Hematopoietic multipotent progenitor cell treated with erythropoietin and hydrocortisone succinate and interleukin-3 and kit ligand, for 15 days (in vitro differentiated cells): ENCODE measurements at places on chromosomes 7 and 10.

DNA sequence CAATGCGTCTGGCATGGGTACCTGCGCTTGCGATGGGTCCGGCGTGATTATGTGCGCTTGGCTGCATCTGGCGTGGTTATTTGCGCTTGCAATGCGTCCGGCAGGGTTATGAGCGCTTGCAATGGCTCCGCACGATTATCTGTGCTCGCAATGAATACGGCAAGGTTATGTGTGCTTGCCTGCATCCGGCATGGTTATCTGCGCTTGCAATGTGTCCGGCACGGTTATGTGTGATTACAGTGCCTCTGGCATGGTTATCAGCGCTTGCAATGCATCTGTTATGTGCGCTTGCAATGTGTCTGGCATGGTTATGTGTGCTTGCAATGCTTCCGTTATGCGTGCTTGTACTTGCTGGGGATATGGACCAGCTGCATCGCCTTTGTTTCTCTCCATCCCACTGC is 37.7 kb downstream of the RBAK start:
- DNase-seq: no peak

DNA sequence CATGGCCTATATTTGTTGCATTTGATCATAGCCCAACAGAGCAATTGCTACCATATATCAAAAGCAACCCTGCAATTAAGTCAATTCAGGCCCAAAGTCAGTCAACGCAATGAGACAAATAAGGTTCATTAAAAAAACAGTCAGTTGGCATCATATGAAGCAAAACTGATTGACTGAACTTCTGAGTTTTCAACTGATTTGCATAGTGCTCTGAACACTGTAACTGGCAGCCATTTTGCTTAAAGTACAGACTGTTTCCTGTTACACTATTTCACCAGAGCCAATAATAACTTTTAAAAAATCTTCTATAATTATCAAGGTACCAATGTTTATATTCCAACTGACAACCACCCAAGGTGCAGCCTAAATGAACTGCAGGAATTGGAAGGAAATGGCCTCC is 68.4 kb upstream of the RAPGEF5 start:
- no peak for DNase-seq

- DNase-seq: no peak
Observed at GRCh38 chr7:131683536-131684125, 127.2 kb upstream of the PODXL start.

GRCh38 chr10:44517635-44518034 is 132.7 kb upstream of the CXCL12 start:
- no peak for DNase-seq

DNA sequence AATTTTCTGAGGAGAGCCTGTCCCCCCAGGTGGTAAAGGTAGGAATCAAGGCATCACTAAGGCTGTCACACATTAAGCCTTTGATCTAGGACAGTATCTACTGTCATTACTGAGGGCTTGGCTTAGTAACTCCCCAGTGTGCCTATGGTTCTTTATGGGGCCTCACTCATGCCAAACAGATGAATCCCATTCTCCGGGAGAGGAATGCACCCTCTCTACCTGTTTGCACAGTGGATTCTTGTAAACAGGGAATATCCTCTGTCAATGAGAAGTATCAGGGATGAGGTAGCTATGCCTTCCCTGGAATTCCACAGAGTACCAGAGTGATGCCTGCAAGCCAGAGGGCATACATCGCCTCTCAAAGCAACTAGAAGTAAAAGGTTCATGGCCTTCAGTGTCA is 3.9 kb upstream of the CPN1 start:
- no peak for DNase-seq

- DNase-seq: no peak
Observed at GRCh38 chr7:49771427-49772176, 1.8 kb upstream of the VWC2 start.

GRCh38 chr7:155809332-155809946 is 2.8 kb downstream of the SHH start:
- DNase-seq: no peak

- no peak for DNase-seq
Observed at GRCh38 chr10:69703256-69703655, 73.2 kb downstream of the FAM241B start.

DNA sequence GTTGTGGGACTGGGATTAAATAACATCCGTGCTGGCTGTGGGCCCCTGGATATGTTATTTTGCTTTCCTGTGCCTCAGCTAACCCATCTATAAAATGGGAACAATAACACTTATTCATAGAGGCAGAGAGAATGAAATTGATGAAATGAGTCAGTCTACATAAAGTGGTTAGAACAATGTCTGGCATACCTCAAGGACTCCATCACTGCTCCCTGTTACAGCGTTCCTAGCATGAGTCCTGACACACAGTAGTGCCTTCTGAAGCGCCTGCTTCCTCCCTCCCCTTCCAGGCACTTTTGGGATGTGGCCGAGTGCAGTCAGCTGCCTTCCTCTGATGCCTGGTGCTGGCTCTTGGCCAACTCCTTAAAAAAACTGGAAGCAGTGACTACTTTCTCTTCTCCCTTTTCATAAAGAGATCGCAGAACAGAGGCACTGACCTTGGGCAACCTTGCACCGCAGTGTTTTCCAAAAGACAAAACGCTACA is 108.4 kb upstream of the ZMIZ1 start:
- DNase-seq: no peak

- no peak for DNase-seq
Observed at GRCh38 chr7:135277161-135277560, 43.5 kb downstream of the STRA8 start.

- no peak for DNase-seq
Observed at GRCh38 chr10:3658766-3659165, 126.2 kb downstream of the KLF6 start.

GRCh38 chr7:152850420-152850819 is 90.9 kb downstream of the ACTR3B start:
- DNase-seq: no peak

GRCh38 chr10:52077814-52078213 is 236.3 kb upstream of the DKK1 start:
- no peak for DNase-seq

DNA sequence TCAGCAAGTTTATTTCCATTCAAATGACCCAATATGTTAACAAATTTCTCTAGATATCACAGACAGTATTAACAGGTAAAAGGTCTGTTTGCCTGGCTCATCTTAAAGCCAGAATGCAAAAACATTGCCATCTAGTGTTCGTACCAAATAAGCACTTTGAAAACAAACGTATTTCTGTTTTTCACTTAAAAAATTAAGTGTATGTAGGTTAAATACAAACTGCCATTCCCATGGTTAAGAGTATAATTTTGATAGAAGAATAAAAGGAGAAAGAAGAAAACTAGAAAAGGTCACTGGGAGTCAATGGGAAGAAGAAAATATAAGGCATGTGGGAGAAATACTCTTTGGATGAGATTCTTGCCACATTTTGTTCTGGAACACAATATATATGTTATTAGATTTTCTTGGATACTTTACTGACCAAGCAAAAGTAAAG is 51.0 kb downstream of the ORC5 start:
- peak; percentile 41 for DNase-seq

- no peak for DNase-seq
Observed at GRCh38 chr10:3612183-3613001, 172.6 kb downstream of the KLF6 start.

GRCh38 chr10:30999070-30999712 is 32.5 kb downstream of the ZNF438 start:
- no peak for DNase-seq

- DNase-seq: no peak
Observed at GRCh38 chr10:122306282-122306681, 35.2 kb downstream of the BTBD16 start.

DNA sequence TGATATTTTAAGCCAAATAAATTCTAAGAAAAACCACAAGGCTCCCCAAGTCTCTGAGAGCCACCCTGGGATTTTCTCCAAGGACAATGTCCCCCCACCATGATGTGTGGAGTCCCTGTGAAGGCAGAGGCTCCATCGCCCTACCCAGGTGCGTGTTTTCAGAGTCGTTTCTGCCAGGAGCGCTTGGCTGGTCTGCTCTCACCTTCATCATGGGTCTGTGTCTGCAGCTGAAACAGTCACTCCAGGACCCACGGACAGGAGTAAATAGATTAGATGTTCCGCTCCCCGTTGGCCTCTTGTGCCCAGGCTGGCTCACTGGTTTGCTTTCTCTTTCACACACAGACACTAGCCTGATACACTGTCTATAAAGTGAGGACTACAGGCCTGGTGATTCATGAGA is 217.5 kb downstream of the SFMBT2 start:
- no peak for DNase-seq

DNA sequence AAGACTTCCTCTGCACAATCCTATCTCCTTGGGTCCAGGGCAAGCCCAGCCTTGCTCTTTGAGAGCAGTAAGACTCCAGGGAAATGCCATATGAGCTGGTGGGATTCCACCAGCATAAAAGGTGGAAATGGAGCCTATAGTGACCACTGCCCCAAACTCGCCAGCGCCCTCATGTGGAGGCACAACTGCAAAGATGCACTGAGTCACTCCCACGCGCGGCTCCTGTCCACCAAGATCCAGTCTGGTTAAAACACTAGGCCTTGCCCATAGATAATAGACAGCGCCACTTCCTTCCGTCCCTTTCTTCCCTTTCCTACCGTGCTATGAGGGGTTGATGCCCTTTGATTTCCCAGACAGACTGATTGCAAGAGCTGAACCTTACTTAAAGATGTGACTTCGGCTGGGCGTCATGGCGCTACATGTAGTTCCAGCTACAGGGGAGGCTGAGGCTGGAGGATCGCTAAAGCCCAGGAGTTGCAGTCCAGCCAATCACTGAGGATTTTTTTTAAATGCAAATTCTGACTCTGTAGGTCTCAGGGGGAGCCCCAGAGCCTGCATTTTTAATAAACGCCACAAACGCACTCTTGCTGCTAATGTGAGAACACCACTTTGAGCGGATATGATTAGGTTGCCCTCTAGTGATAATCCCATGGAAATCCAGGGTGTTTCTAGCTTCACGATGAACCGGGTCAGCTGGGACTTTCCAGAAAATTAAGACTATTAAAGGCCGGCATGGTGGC is 136.5 kb downstream of the EPC1 start:
- no peak for DNase-seq

DNA sequence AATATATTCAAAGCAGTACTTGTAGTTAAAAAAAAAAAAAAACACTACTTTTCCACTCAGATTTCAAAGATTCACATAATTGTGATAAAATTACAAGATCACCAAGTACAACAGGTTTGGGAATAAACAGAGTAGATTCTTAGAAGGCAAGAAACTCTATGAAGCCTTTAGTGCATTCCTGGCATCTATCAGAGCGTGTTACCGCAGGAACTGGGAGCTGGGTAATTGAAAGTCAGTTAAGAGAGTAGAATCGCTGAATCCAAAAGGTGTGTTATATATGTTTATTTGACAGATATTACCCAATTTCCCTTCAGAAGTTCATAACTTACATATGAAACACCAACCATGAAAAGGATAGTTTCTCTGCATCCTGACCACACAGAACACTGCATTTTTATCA is 159.2 kb upstream of the PLXNA4 start:
- DNase-seq: no peak

GRCh38 chr7:13198036-13198435 is 510.6 kb downstream of the ARL4A start:
- no peak for DNase-seq

- no peak for DNase-seq
Observed at GRCh38 chr10:96851281-96851680, 19.2 kb downstream of the LCOR start.

GRCh38 chr7:139597028-139597427 is 73.5 kb downstream of the CLEC2L start:
- DNase-seq: no peak

DNA sequence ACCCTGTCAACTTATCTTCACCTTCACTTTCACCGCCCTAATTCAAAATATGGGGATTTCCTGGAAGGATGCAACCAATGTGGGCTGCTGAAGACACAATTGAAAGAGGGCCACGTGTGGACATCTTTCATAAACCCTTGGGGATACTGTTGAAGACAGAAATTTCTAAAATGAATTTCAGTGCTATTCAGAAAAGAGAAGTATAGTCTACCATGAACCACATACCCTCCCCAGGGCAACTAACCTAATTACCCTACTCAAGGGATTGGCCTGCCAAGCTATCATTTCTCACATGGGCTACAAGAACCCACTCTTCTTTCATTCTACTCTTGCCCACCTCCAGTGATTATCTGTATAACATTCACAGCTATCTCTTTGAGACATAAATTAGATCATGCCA is 226.0 kb downstream of the PHTF2 start:
- DNase-seq: no peak

GRCh38 chr10:48340734-48341133 is 34.3 kb downstream of the MAPK8 start:
- DNase-seq: no peak

GRCh38 chr7:46076527-46076926 is 155.5 kb upstream of the IGFBP3 start:
- DNase-seq: no peak

DNA sequence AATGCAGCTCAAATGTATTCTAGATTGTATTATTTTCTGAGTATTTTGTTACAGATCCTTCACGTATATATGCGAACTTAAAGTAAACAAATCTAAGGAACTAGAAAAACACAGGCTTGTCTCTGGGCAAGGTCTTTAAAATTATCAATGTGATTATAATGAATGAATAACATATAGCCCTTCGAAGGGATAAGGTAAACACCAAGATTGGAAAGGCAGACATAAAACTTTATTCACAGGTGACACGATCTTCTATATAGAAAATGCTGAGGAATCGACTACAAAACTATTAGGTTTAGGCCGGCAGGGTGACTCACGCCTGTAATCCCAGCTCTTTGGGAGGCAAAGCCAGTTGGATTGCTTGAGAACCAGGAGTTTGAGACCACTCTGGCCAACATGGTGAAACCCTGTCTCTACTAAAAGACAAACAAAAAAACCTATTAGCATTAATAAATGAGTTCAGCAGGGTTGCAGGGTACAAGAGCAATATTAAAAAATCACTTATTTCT is 80.4 kb downstream of the CNNM2 start:
- no peak for DNase-seq

- DNase-seq: no peak
Observed at GRCh38 chr7:1526271-1526754, 4.2 kb upstream of the MAFK start.

DNA sequence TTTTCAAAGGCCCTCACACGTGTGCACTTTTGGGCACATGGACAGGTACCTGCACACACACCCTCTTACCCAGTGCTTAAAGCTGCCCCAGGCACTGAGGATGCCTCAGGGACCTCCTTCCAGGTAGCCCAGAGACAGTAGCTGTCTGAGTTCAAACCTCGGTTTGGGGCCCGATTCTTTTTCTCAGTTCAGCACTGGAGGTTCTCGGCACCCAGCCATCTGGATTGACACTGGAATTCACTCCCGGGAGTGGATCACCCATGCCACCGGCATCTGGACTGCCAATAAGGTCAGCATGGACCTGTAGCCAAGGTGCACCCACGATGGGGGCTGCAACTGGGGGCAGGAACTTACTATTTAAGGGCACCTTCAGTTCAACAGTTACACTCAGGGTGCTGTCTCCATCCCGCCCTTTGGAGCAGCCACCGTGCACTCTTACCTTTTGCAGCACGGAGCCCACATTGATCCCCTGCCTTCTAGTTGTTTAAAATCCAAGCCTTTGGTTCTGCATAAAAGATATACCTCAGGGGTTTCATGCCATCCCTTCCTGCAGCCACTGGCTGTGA is 17.7 kb downstream of the CPA5 start:
- DNase-seq: no peak

- no peak for DNase-seq
Observed at GRCh38 chr7:84735677-84736076, 451.2 kb downstream of the SEMA3D start.

GRCh38 chr10:73786512-73786885 is 1.1 kb downstream of the ZSWIM8 start:
- DNase-seq: no peak
